ENCODE measurements at places on chromosomes 4 and X. TPM values are rescaled to one million over a fixed set of nuclear protein-coding genes. Genes with fewer than 3 reads are reported as not detected.

CBLL2 gene
- not detected for total RNA-seq

FHIP1A gene
- 28.2 TPM for total RNA-seq

UGT2B11 gene
- total RNA-seq = not detected

GAB1 gene
- 15.3 TPM for total RNA-seq

SHROOM4 gene
- 1.9 TPM for total RNA-seq

All from H9 (cell line).